Stimulated activated CD4-positive, alpha-beta T cell treated with anti-CD3 and anti-CD28 coated beads, Interleukin-1b, Interleukin-23, amount 100 ng/mL, for 1 hour (primary cell): ENCODE measurements at places on chromosomes 1 and 21.

DNA sequence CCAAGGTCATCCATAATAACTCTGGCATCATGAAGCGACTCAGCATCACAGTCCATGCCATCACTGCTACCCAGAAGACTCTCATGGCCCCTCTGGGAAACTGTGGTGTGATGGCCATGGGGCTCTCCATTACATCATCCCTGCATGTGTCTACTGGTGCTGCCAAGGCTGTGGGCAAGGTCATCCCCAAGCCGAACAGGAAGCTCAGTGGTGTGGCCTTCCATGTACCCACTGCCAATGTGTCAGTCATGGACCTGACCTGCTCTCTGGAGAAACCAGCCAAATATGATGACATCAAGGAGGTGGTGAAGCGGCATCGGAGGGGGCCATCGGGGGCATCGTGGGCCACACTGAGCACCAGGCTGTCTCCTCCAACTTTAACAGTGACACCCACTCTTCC is 65.1 kb upstream of the ARHGAP29 start:
- no peak for DNase-seq

GRCh38 chr1:63951059-63951946 is 177.5 kb downstream of the ROR1 start:
- DNase-seq: no peak

- no peak for DNase-seq
Measured at GRCh38 chr1:25621876-25622275, 5.3 kb downstream of the MAN1C1 start.

DNA sequence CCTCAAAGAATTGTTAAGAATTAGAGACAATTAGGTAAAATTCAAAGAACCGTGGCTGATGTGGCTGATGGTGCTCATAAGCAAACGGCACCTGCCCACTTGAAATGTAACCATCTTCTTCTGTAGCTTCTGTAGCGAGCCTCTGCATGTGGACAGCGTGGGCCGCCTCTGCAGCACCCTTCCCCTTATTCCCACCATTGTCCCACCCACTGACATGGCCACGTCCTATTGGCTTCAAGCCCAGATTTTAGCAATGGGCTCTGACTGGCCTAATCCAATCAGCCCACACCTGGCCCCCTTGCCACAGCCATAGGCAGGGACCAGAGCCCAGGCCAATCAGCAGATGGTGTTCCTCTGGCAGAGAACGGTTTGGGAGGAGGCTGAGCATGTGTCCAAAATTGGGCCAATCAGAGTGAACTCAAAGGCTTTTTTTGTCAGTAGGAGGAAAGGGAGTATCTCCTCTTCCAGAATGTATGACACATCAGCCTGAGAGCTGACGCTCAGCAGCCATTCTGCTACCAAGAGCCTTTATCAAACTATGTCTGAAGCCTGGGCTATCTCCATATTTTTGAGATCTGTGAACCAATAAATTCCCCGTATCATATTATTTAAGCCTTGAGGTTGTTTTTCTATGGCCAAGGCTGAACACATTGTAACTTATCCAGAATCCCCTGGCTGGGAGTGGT is 518.5 kb downstream of the SMYD3 start:
- no peak for DNase-seq

GRCh38 chr1:17520041-17520440 is 19.5 kb upstream of the ARHGEF10L start:
- DNase-seq: no peak

- DNase-seq: no peak
Measured at GRCh38 chr1:4627353-4627752, 27.1 kb upstream of the AJAP1 start.

DNA sequence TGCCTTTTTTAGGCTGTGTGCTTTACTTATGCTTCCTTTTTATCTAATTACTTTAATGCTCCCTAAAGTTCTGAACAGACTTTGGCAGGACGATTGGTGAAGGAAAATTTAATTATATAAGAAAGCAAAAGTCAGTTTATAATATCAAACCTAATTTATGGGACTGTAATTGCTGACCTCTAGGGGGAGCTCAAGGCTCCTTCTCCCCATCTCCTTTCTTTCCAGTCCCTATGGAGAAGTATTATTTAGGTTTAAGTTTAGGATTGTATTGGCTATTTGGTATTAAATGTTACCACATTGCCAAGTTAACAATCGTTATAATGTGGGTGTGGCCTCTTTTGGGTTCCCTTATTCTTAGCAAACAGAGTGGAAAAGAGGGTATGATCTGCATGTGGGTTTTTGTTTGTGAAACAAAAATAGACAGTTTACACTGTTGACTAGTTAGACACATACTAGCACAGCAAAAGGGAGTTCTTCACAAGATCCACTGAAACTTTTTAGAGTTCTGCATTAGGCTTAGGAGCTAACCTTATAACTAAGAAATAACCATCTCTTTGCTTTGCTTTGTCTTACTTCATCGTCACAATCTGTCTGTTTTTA is 48.2 kb upstream of the TNFSF4 start:
- DNase-seq: no peak

DNA sequence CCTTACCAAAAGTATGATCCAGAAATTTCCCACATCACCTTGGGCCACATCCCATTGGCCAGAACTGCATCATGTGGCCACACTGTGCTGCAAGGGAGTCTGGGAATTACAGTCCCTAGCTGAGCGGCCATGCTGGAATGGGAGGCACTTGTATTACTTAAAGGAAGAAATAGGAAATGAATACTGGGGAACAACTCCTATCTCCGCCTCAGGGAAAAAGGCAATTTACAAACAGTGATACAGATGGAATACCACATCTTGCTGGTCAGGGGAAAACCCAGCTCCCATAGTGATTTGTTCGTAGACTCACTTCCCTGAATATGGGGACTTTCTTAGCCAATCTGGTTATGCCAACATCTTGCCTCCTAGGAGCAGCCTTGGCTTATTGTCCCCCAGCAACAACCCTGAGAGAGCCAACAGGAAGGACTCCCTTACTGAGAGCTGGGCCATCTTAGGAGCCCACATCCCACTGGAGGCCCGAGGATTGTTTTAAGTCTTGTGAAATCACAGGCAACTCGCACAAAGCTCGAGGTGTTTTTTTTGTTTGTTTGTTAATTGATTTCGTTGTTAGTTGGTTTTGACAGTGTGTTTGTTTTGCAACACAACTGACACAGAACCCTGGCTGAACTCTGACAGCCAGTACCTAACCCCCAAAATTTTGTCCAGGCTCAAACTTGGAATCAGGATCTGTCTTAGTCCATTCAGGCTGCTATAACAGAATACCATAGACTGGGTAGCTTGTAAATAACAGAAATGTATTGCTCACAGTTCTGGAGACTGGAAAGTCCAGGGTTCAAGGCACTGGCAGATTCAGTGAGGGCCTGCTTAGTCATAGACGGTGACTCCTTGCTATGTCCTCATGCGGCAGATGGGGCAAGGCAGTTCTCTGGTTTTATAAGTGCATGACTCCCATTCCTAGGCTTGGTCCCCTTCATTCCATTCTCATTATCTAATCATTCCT is 14.9 kb downstream of the CDA start:
- DNase-seq: no peak

GRCh38 chr21:38140207-38140903 is 116.4 kb upstream of the KCNJ15 start:
- no peak for DNase-seq

GRCh38 chr1:234929369-234929768 is 199.3 kb downstream of the TOMM20 start:
- no peak for DNase-seq

DNA sequence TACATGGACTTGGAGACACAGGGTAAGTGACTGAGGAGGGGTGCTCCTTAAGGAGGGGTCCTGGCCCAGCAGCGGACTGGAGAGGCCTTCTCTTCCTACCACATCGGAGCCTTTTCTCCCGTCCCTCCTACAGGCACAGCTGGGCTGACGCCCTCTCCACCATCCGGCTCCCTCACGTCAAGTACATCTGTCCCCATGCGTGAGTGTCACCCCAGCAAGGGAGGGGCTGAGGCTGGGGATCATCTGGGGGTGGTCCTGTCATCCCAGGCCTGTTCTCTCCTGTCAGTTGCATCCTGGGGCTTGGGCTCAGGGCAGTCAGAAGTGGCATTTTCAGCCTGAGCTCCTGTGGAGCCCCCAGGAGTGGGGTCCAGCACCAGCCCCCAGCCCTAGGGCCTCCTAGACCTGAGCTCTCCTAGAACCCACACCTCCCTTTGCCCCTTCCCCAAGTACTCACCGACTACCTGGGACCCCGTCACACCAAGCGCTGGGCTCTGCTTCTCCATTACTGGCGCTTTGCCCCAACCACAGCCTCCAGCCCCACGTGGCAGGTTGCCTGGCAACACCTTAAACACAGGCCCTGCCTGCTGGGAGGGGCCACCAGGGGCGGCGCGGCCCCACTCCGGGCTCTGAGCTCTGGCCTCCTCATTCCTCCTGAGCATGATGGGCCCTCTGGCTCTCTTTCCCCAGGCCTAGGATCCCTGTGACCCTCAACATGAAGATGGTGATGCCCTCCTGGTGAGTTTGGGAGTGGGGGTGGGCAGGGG is 2.3 kb downstream of the LYPLA2 start:
- no peak for DNase-seq

- DNase-seq: no peak
Measured at GRCh38 chr1:233390842-233391737, 63.6 kb downstream of the MAP3K21 start.

GRCh38 chr21:17903029-17903806 is 84.1 kb upstream of the C21orf91 start:
- DNase-seq: no peak

- no peak for DNase-seq
Measured at GRCh38 chr1:10160907-10161490, 49.4 kb upstream of the KIF1B start.

GRCh38 chr1:37954316-37954971 is 7.6 kb upstream of the INPP5B start:
- DNase-seq: no peak

DNA sequence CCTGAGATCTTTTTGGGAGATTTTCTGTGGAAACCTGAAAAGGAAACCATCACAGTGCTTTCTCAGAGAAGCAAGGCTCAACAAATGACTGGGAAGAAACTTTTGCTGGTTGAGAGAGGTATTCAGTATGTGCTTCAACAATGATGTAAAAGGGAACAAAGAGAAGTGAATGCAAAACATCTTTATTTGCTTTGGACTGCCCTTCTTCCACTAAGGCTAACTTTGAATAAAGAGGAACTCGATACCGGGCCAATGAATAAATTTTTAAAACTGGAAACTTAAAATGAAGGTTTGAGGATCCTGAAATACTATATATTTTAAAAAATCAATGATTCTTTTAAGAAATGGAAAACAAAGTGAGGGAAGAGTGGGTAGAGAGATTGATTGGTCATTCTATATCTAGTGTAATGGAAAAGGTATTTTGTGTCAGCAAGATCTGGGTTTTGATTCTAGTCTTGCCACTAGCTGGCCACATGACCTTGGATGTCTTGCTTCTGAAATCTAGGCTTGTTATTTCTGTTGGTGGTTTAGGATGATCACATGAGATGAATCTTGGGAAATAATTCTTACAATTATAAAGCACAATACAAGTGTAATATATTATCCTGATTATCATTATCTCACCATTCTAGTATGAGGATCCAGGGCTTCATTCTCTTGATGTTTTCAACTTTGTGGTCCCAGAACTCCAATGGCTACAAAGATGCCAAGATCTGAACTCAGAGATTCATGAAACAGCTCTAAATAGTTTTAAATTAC is 34.6 kb upstream of the APOBEC4 start:
- DNase-seq: no peak

- DNase-seq: no peak
Measured at GRCh38 chr21:45800339-45801080, 157.0 kb downstream of the PCBP3 start.

DNA sequence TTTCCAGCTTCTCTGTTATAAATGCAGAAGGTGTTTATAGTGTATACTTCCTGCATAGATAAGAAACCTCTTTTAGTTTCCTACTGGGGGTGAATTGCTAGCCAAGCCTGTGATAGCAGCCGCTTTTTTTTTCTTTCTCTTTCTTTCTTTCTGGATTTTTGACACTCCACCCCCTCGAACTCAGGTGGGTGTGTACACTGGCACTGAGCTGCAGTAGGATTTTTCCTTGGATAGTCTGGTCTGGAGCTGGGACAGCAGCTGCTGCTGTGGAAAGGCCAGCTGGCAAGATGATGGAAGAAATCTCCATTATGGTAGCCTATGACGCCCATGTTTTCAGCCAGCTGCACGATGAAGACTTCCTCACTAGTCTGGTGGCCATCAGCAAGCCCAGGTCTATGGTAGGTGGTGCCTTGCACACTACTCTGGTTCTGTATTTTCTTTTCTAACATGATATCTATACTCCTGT is 122.5 kb upstream of the CACYBP start:
- DNase-seq: no peak

- no peak for DNase-seq
Measured at GRCh38 chr1:26690157-26690556, 5.7 kb upstream of the ARID1A start.

DNA sequence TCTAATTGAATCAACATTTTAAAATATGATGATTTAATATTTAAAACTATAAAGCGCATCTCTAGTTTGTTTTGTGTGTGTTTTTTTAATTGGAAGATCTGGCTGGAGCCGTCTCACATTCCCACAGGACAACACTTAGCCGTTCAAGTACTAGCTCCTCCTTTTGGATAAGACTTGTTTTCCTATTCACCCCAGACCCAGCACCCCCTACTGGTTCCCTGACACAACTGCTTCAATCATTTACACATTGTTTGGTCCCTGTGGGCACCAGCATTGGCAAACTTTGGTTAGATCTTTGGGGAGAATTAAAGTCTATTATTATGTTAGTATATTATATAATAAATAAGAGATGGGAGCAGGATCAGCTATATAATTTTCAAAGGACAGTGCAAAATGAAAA is 34.5 kb downstream of the TYW3 start:
- no peak for DNase-seq

DNA sequence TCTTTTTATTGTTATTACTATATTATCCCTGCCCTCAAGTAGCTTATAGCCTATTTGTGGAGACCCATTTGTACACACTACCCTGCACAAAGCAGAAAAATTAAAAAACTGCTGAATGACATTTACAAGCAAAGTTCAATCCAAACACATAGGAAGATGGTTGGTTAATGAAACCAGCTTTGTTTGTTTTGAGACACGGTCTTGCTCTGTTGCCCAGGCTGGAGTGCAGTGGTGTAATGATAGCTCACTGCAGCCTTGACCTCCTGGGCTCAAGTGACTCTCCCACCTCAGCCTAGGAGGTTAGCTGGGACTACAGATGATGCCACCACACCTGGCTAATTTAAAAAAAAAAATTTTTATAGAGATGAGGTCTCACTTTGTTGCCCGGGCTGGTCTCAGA is 31.6 kb downstream of the TGFB2 start:
- DNase-seq: no peak

DNA sequence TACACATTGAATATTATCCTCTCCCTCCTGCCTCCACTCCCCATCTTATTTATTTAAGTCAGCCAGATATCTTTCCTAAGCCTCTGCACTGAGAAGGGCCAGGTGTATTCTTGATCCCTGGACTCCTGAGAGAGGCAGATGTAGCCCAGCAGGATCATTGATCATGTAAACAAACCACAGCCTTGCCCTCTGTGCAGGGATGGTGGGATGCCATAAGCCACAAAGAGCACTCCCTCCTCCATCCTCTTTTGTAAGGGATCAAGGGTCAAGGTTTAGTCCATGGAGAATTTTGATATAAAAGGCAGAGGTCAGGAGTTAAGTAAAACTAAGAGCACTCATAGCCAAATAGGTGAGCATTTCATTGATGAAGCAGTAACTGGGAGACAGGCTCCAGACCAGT is 17.3 kb downstream of the PHGDH start:
- no peak for DNase-seq

GRCh38 chr21:41581592-41582228 is 73.8 kb upstream of the TMPRSS2 start:
- DNase-seq: no peak
